RPMI7951 (cell line): ENCODE measurements at places on chromosomes 13 and 19. TPM values are rescaled to one million over a fixed set of nuclear protein-coding genes. Genes with fewer than 3 reads are reported as not detected.

Gene CRX
- total RNA-seq = not detected in 2 replicates

Gene RAB3A
- 1.7 and 3.6 TPM in 2 replicates for total RNA-seq

Gene TEKTIP1
- not detected in 2 replicates for total RNA-seq

Gene ERVK3-1
- 68.7 and 76.6 TPM in 2 replicates for total RNA-seq

Gene CD70
- total RNA-seq = 0.39 and 1.2 TPM in 2 replicates

Gene KIR2DL1
- not detected in 2 replicates for total RNA-seq

Gene KLK4
- total RNA-seq = not detected in 2 replicates

Gene CSNK1G2
- 38.6 and 45.4 TPM in 2 replicates for total RNA-seq

Gene C1QTNF9
- not detected in 2 replicates for total RNA-seq

Gene JAK3
- 0.59 and 1.3 TPM in 2 replicates for total RNA-seq

Gene NLRP12
- not detected in 2 replicates for total RNA-seq

Gene IGSF23
- total RNA-seq = not detected in 2 replicates

Gene LILRA5
- not detected in 2 replicates for total RNA-seq

Gene PRR12
- total RNA-seq = 1.1 and 2.3 TPM in 2 replicates
